ENCODE measurements at places on chromosomes 1 and 21. TPM values are rescaled to one million over a fixed set of nuclear protein-coding genes. Genes with fewer than 3 reads are reported as not detected.

GRCh38 chr1:119738100-119738720, 26.5 kb downstream of the PHGDH start:
- no peak for DNase-seq
- H3K27me3 ChIP-seq, result peaks cover 6% of the 10 kb centered on the region
- H3K27ac ChIP-seq, result no peak overlapping the region
- peaks cover 8% of the 10 kb centered on the region for H3K36me3 ChIP-seq

- no peaks in the 10 kb centered on the region for H3K4me1 ChIP-seq
- H3K36me3 ChIP-seq, result peaks cover 9% of the 10 kb centered on the region
- no peak overlapping the region for H3K27ac ChIP-seq
- no peak for DNase-seq
- H3K4me3 ChIP-seq, result no peak overlapping the region
These were observed 20.2 kb upstream of the ZMYM1 start for GRCh38 chr1:35058988-35059387.

CHRM3 gene
- 1.3 TPM for total RNA-seq

ILDR2 gene
- 0.56 TPM for total RNA-seq

DNA sequence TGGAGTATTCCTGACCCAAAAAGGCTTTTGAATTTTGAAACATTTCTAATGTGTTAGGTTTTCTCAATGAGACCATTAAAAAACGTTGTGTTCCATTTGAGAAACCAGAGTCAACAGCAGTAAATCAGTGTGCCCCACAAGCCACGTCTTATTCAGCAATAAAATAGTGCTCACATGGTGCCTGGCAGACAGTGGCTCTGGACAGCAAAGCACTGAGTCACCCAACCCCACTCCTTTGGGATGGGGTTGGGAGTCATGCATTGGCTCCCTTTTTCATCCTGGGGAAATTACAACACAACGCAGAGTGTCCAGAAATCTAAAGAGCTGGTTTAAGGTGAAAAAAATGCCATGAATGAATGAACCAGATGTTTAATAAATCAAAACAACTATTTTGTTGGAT, 46.5 kb downstream of the KCNJ15 start:
- H3K27ac ChIP-seq, result no peak overlapping the region
- peaks cover 3% of the 10 kb centered on the region for H3K27me3 ChIP-seq
- DNase-seq, result no peak

CGN gene
- 2.0 TPM for total RNA-seq

DNA sequence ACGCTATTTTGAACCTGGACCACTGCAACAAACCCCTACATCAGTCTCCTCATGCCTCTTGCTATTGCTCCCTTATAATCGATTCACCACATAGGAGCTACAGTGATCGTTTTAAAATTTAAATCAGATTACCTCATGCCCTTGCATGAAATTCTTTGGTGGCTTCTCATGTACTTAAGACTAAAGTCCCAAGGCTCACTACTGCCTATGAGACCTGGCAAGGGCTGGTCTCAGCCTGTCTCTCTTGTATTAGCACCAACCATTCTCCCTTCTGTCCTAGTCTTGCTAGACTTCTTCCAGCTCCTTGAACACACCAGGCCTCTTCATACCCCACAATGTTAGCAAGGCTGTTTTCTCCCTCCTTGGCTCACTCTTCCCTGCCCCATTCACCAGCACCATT, 6.5 kb upstream of the GNPAT start:
- no peaks in the 10 kb centered on the region for H3K27me3 ChIP-seq
- no peak overlapping the region for H3K4me3 ChIP-seq
- no peak for DNase-seq

- H3K4me3 ChIP-seq, result no peak overlapping the region
- H3K36me3 ChIP-seq, result peaks cover 12% of the 10 kb centered on the region
- DNase-seq, result no peak
- no peak overlapping the region for H3K27ac ChIP-seq
These were observed 15.3 kb upstream of the PADI1 start for GRCh38 chr1:17189632-17189990.

PKLR gene
- not detected for total RNA-seq

GRCh38 chr1:186202271-186202764, 172.7 kb downstream of the TPR start:
- no peaks in the 10 kb centered on the region for H3K36me3 ChIP-seq
- H3K4me1 ChIP-seq, result peaks cover 13% of the 10 kb centered on the region
- no peak for DNase-seq

TCEANC2 gene
- 10.7 TPM for total RNA-seq

GRCh38 chr1:77280962-77281361, 857 bp upstream of the AK5 start:
- H3K36me3 ChIP-seq, result no peaks in the 10 kb centered on the region
- peaks cover 2% of the 10 kb centered on the region for H3K4me1 ChIP-seq

AKNAD1 gene
- not detected for total RNA-seq

DNA sequence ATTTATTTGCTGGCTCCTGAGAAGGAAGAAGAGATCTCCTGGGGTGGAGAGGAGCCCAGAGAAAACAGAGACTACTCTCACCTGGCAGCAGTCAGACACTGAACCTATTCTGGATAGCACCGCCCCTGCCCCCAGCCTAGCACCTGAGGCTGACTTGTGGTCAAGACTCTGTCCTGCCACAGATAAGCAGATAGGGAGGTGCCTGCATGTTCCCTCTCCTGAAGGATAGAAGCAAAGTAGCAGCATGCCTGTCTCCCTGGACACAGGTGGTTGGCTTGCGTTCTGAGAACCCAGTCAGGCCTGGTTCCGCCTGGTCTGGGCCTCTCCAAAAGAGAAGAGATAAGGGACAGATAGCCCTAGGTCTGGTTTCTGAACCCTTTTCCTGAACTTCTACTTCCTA, 1.3 kb upstream of the EFNA3 start:
- peaks cover 23% of the 10 kb centered on the region for H3K27me3 ChIP-seq
- no peaks in the 10 kb centered on the region for H3K36me3 ChIP-seq
- peak overlapping the region; percentile 36 for H3K27ac ChIP-seq
- peaks cover 36% of the 10 kb centered on the region for H3K4me1 ChIP-seq
- H3K4me3 ChIP-seq, result peak overlapping the region; percentile 44

GRCh38 chr1:10694633-10695627, 101.5 kb downstream of the CASZ1 start:
- H3K4me3 ChIP-seq, result peak overlapping the region; percentile 81
- peak overlapping the region; percentile 66 for H3K27ac ChIP-seq
- H3K4me1 ChIP-seq, result peaks cover 8% of the 10 kb centered on the region
- peaks cover 22% of the 10 kb centered on the region for H3K27me3 ChIP-seq

DNA sequence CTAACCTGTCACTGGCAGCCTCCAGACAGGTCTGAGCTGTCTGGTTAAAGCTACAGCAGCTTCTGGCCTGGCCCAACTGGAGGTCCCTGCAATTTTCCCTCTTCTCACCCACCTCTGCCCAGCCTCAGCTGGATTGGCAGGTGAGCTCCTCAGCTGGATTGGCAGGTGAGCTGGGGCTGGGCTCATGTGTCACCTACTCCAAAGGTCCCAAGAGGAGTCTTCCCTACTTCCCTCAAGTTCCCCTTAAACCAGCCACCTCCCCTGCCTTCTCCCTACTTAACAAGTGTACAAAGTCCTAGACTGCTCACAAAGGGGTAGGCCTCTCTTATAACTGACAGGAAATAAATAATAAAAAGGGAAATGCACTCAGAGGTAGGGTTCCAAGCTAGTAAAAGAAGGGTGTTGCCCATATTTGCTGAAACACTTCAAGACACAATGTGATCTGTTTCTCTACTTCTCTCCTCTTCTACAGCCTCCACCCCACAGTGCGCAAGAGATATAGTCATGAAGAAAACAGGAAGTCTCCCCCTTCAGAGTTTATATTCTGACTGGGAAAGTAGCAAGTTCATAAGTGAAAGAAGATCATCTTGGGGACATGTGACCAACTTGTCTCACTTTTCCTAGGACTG, at the start of gene GPA33:
Gene GPA33 (minus strand): TSS at position 64 of the 629 bp plus-strand sequence. CDS start 90 bp downstream, outside the sequence.
- H3K4me1 ChIP-seq, result peaks cover 5% of the 10 kb centered on the region
- no peak for DNase-seq
- no peaks in the 10 kb centered on the region for H3K27me3 ChIP-seq
- H3K27ac ChIP-seq, result no peak within 1 kb of the TSS

SLC16A4 gene
- total RNA-seq, result 4.4 TPM
